ENCODE measurements at places on chromosomes 2 and 18.

DNA sequence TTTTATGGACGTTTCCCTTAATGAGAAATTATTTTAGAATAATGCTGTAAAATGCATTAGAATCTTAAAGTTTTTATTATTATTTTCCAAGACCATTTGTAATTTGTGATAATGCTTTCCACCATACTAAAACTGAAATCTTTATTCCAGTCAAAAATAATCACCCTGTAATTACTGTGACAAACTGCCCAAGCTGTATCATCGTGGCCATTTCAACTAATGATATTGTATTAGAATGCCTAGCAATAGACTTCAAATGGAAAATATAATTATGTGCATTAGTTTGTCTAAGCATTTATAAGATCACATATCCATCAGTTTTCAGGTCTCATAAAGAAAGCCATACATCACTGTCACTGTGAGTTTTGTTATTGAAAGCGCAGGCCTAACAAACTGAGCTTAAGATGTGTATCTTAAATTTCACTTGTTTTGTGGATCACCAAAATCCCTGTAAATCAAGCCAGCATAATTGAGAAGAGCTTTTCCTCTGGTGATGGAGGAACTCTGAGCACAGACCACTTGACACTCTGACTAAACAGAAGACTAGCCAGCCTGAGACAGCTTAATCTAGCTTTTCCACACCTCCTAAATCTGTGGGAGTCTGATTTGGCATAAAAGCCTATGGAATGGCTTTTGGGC, 1312.2 kb upstream of the ACVR2A start:
- no peak for DNase-seq

DNA sequence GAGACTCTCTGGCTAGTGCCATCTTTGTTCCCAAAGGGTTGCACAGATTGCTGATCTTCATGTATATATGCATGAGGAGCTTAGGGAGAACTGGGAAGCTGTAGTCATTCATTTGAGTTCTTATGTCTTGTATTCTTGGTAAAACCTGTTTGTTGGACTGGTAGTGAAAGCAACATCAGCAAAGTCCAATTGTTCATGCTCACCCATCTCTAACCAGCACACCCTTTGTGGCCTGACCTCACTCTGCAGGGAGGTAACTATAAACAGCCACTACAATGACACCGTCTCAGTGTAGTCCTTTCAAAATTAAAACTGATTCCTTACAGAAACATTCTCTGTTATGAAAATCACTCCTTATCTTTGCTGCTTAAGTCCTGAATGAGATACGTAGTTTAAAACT, 13.9 kb upstream of the LMAN1 start:
- DNase-seq, result no peak

- no peak for DNase-seq
Observed at GRCh38 chr2:122980671-122981070, 1044.4 kb upstream of the CNTNAP5 start.

DNA sequence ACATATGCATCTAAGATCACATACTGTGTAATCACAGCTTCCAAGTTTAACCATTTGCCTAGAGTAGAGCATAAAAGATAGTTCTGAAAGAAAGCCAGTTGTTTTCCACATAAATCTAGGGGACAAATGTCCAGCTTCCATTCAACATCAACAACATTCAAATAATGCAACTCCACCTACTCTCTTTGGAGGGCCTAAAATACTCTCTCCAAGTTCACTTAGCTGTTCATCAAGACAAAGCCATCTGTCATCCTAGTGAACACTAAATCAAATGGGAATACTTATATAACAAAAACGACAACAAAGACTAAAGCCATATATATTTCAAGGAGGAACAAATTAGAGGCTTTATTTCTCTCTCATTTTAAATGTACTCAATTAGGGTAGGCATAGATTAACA, 221.5 kb upstream of the CDH2 start:
- no peak for DNase-seq

DNA sequence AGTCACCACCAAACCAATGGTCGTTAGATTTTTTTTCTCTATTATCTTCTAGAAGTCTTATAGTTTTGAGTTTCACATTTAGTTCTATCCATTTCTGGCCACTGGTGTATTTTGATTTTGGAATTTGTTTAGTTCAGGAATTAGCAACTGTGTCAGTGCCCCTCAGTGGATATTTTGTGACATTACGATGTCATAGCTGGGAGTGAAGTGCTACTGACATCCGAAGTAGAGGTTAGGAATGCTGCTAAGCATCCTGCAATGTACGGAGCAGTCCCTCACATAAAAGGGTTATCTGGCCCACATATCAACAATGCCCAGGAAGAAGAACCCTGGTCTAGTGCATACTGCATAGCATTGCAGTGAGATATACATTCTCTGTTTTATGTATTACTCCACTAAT, 157.4 kb upstream of the RGPD4 start:
- no peak for DNase-seq
